Neural crest cell (in vitro differentiated cells): ENCODE measurements at places on chromosomes 16 and 17.

GRCh38 chr16:88068476-88069396 lies 117.5 kb downstream of the BANP start:
- no peak for DNase-seq

GRCh38 chr17:46770818-46771560 lies 47.5 kb downstream of the WNT3 start:
- DNase-seq, result peak; percentile 56

DNA sequence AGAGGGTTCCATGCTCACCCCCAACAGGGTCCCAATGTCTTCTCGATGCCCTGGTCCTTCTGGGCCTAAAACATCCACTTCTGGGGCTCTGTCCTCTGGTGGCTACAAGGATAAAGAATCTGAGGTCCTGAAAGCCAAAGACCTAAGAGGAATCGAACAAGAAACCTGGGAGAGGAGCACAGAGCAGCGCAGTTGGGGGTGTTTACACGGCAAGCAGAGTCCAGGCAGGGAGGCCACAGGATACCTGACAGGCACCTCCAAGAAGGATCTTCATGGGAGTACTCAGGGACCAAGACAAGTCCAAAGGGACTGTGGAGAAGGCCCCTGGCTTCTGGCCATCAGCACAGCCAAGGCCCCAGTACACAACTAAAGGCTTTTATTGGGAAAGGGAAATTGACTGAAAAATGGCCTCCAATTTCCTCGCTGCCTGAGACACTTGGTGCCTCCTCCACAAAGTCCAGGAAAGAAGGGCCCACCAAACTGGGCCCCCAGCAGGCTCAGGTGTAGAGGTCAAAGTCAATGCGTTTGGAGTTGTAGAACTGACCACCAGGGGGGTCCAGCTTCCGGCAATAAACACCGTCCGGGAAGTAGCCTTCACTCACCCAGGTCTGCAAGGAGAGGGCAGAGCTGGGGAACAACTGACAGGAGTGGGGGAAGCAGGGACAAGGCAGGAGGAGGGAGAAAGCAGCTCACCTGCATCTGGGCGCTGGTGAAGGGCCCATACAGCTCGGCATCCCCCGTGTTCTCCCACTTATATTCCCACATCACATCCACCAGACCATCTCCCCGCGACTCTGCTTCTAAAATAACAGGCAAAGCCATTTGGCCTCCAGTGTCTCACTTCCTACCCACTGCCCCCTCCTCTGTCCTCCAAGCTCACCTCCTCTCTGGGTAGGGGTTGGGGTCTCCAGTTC lies 2.4 kb downstream of the CD2BP2 start:
- DNase-seq, result no peak

DNA sequence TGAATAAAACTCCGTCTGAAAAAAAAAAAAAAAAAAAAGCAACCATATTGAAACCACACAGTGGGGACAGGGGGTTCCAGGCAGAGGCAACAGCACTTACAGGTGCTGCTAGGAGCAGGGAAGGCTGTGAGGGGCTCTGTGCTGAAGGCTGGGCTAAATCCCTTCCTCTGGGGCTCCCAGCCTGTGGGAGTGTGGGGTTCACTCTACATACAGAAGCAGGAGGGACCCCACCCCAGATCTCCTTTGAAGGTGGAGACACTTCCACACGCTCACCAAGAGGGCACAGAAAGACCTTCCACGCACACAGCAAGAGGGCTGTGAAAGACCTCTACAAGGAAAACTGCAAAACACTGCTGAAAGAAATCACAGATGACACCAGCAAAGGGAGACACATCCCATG lies 53.9 kb downstream of the USP22 start:
- no peak for DNase-seq

GRCh38 chr16:814974-815373 lies 14.4 kb upstream of the GNG13 start:
- no peak for DNase-seq

DNA sequence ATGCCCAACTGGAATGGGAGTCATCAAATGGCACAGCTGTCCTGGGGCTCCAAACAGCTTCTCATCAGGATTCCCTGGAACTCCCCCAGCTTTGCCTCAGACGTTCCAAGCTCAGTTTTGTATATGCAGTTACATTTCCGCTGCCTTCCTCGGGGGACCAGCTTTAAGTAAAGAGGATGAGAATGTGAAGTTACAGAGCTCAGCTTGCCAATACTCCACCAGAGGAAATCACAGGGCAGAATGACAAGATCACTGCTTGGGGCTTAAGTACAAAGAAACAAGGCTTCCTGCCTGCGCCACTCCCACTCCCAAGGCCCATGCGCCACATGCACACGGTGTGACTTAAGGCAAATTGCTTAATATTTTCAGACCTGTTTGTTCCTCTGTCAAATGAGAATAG lies 272.4 kb upstream of the CDH11 start:
- no peak for DNase-seq

DNA sequence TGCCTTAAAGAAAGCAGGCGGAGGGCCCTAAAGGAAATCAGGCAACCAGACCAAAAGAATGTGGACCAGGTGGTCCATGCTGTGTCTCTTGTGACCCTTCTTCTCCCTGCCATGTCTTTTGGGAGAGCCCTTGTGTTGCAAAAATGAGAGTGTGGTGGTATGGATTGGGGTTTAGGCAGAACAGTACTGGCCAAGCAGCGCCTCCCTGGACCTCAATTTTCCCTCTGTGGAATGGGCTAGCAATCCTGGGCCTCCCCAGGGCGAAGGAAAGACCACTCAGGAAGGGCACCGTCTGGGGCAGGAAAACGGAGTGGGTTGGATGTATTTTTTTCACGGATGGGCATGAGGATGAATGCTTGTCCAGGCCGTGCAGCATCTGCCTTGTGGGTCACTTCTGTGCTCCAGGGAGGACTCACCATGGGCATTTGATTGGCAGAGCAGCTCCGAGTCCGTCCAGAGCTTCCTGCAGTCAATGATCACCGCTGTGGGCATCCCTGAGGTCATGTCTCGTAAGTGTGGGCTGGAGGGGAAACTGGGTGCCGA lies 7.6 kb upstream of the NLRC5 start:
- no peak for DNase-seq
